ENCODE measurements at places on chromosomes 6 and 20. TPM values are rescaled to one million over a fixed set of nuclear protein-coding genes. Genes with fewer than 3 reads are reported as not detected.

GRCh38 chr6:109671733-109672132, 19.3 kb downstream of the AK9 start:
- peak; percentile 59 for DNase-seq
- H3K27ac ChIP-seq = no peak overlapping the region
- H3K4me1 ChIP-seq = peaks cover 3% of the 10 kb centered on the region
- no peaks in the 10 kb centered on the region for H3K36me3 ChIP-seq
- no peaks in the 10 kb centered on the region for H3K27me3 ChIP-seq
- H3K4me3 ChIP-seq = no peak overlapping the region

DNA sequence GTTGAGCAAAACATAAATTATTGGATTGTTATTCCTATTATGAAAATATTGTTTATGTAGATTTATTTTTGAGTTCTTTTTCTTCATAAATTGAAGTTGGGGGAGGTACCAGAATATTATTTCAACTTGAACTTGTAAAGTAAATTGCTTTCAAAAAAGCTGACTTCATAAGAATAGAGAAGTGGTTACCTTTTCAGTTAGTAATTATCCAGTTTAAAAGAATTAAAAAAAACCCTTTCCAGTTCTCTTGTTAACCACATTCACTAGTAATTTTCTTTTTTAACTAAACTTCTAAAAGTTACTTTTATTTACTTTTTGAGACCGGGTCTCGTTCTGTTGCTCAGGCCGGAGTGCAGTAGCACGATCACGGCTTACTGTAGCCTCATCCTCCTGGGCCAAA, 124.3 kb downstream of the CDKAL1 start:
- DNase-seq = no peak
- H3K36me3 ChIP-seq = no peaks in the 10 kb centered on the region
- no peak overlapping the region for H3K4me3 ChIP-seq
- no peak overlapping the region for H3K27ac ChIP-seq

- H3K27me3 ChIP-seq = no peaks in the 10 kb centered on the region
- no peaks in the 10 kb centered on the region for H3K4me1 ChIP-seq
- H3K27ac ChIP-seq = no peak overlapping the region
- H3K4me3 ChIP-seq = no peak overlapping the region
- H3K36me3 ChIP-seq = peaks cover 11% of the 10 kb centered on the region
Observed at GRCh38 chr6:149385998-149386646, 13.9 kb upstream of the SUMO4 start.

DNA sequence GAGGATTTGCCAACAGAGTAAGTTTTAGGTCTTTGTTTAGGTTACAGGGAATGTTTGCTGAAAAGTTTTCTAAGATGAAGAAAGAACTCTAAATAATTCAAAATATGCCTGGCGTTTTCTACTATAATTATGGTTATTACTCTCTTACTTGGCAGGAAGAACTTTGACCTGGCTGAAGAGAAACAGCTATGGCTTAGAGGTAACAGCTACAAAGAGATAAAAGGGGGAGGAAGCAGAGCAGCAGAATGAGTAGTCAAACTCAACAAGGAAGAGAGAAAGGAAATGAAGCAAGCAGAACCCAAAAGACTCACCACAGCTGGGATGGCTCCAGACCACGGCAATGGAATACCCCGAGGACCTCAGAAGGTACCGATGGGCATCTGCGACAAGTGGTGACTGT, 95.6 kb downstream of the KIF16B start:
- peaks cover 9% of the 10 kb centered on the region for H3K4me1 ChIP-seq
- H3K27me3 ChIP-seq = no peaks in the 10 kb centered on the region
- peak; percentile 30 for DNase-seq
- peak overlapping the region; percentile 87 for H3K27ac ChIP-seq
- no peak overlapping the region for H3K4me3 ChIP-seq
- H3K36me3 ChIP-seq = no peaks in the 10 kb centered on the region

The USP49 gene
- 1.4 TPM for total RNA-seq

GRCh38 chr6:57432157-57432556, 114.7 kb downstream of the PRIM2 start:
- no peaks in the 10 kb centered on the region for H3K36me3 ChIP-seq
- no peaks in the 10 kb centered on the region for H3K27me3 ChIP-seq
- H3K4me3 ChIP-seq = no peak overlapping the region
- peak overlapping the region; percentile 100 for H3K27ac ChIP-seq
- peaks cover 15% of the 10 kb centered on the region for H3K4me1 ChIP-seq
- peak; percentile 82 for DNase-seq

The RBPJL gene
- total RNA-seq = not detected

The TUBB2B gene
- total RNA-seq = 13.3 TPM

DNA sequence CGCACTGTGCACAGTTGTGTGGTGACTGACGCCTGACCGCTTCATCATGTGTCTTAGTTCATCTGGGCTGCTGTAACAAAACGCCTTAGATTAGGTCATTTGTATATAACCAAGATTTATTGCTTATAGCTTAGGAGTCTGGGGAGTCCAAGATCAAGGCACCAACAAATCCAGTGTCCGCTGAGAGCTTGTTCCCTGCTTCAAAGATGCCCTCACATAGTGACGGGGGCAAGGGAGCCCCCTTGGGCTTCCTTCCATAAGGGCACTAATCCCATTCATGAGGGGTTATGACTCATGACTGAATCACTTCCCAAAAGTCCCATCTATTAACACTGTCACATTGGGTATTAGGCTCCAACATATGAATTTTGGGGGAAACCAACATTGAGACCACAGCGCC, 34.6 kb downstream of the CYP24A1 start:
- no peaks in the 10 kb centered on the region for H3K27me3 ChIP-seq
- H3K4me3 ChIP-seq = no peak overlapping the region

- peak overlapping the region; percentile 65 for H3K27ac ChIP-seq
- H3K27me3 ChIP-seq = no peaks in the 10 kb centered on the region
- peak; percentile 20 for DNase-seq
- H3K4me1 ChIP-seq = peaks cover 17% of the 10 kb centered on the region
- peaks cover 8% of the 10 kb centered on the region for H3K36me3 ChIP-seq
- H3K4me3 ChIP-seq = peak overlapping the region; percentile 65
Observed at GRCh38 chr20:328027-328974, 2.9 kb downstream of the SOX12 start.

The TPX2 gene
- total RNA-seq = 72.2 TPM

DNA sequence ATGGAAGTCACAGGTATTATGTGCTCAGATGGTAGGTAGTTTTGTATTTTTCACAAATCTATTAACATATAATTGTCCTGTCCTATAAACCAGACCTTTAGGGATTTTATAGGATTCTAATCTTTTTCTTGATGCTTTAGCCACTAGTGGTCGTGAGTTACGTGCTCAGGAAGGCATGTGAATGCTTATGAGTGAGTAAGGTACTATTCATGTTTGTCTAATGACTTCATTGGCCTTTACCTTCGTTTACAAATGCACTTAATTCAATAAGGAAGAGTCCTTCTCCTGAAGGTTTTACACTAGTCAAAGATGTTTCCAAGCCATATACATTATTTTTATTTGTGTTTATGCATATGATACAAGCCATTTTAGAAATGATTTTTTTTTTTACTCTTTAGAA, 23.0 kb downstream of the PACRG start:
- no peaks in the 10 kb centered on the region for H3K27me3 ChIP-seq
- peak; percentile 2 for DNase-seq
- H3K36me3 ChIP-seq = no peaks in the 10 kb centered on the region
- H3K4me1 ChIP-seq = no peaks in the 10 kb centered on the region
- H3K27ac ChIP-seq = no peak overlapping the region
- no peak overlapping the region for H3K4me3 ChIP-seq

- no peak for DNase-seq
- peaks cover 37% of the 10 kb centered on the region for H3K27me3 ChIP-seq
- H3K4me1 ChIP-seq = peaks cover 10% of the 10 kb centered on the region
- H3K4me3 ChIP-seq = no peak overlapping the region
- H3K27ac ChIP-seq = no peak overlapping the region
- no peaks in the 10 kb centered on the region for H3K36me3 ChIP-seq
Observed at GRCh38 chr6:43759136-43759906, 10.7 kb upstream of the VEGFA start.

GRCh38 chr6:29696147-29697125, 15.5 kb upstream of the ZFP57 start:
- H3K4me1 ChIP-seq = no peaks in the 10 kb centered on the region
- no peaks in the 10 kb centered on the region for H3K36me3 ChIP-seq
- no peak overlapping the region for H3K4me3 ChIP-seq
- no peak overlapping the region for H3K27ac ChIP-seq
- DNase-seq = no peak

The MAP3K4 gene
- total RNA-seq = 20.4 TPM

The HUS1B gene
- 0.56 TPM for total RNA-seq

- no peaks in the 10 kb centered on the region for H3K36me3 ChIP-seq
- no peak for DNase-seq
- H3K4me1 ChIP-seq = peaks cover 2% of the 10 kb centered on the region
- no peaks in the 10 kb centered on the region for H3K27me3 ChIP-seq
Observed at GRCh38 chr20:8647961-8648441, 420.9 kb upstream of the PLCB4 start.
